ENCODE measurements at places on chromosomes 5 and 9. TPM values are rescaled to one million over a fixed set of nuclear protein-coding genes. Genes with fewer than 3 reads are reported as not detected.

Gene POLK
- total RNA-seq = 22.7 TPM

Gene CD14
- total RNA-seq = 1.2 TPM

Gene LEAP2
- not detected for total RNA-seq

Gene PCSK1
- total RNA-seq = 0.61 TPM

Gene LRRC14B
- total RNA-seq = not detected

Gene ARHGEF37
- 4.9 TPM for total RNA-seq

Gene SPEF2
- total RNA-seq = 0.97 TPM

Gene C9orf153
- not detected for total RNA-seq

Gene PDE6A
- total RNA-seq = not detected

Gene ZNF608
- total RNA-seq = 12.2 TPM

Gene PIP5K1B
- total RNA-seq = not detected

Gene CCNJL
- 6.2 TPM for total RNA-seq

Gene NACC2
- 14.1 TPM for total RNA-seq

Gene PCDHA7
- total RNA-seq = 0.15 TPM

Gene PCDHA3
- 0.32 TPM for total RNA-seq

Gene TOR4A
- 39.0 TPM for total RNA-seq

Data from epithelial cell of umbilical artery (primary cell).